ENCODE measurements at places on chromosomes 4 and X.

- DNase-seq, result no peak
These were observed 250.3 kb upstream of the FAM47A start for GRCh38 chrX:34382416-34382815.

DNA sequence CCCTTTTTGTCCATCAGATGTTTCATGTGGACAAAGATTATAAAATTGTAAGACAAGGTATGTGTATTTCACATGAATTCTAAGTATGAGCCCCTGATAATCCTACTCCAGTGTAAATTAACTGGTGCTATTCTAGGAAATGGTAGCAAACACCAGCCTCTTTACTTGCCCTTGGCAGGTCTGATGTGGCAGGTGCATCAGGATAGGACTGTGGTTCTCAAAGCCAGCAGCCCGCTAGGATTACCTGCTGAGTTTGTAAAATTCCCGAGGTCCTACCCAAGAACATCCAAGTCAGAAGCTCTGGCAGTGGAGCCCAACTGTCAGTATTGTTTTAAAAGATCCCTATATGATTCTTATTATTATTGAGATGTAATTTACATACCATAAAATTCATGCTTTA is 174.0 kb upstream of the ANXA3 start:
- no peak for DNase-seq

DNA sequence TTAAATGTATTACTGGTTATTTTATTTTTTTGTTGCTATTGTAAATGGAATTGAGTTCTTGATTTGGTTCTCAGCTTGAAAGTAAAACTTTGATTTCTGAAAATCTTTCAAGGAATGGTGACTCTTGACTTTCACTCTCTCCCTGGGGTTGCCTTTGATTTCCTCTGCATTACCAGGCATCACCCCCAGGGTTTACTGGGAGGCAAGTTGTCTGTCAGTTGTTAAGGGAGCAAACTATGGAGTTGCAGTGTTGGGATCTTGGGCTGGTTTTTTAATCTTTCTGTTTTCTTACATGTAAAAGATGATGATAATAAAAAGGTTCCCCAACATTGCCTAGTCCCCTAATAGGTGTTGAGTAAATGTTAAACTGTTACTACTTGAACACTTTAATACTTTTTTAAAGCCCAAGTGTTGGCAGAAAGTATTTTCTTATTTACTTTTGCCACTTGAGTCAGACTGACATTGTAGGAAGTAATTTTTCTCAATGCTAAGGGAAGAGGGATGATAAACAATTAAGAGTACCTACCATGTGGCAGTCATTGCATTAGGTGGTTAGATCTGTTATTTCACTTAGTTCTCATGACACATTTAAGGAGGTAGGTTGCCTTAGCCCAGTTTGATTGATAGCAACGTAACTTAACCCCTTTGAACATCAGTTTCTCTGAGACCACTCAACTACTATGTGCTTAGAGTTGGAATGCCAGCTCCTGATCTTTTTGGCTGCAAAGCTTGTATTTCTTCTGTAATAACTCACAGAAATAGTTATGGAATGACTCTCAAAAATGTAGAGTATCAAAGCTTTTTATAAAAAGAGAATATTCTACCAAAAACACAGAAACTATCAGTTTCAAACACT is 67.1 kb downstream of the DCLK2 start:
- no peak for DNase-seq

- no peak for DNase-seq
These were observed 89.8 kb downstream of the COMMD8 start for GRCh38 chr4:47373709-47374108.

GRCh38 chr4:88097781-88098180 is 60.7 kb downstream of the ABCG2 start:
- no peak for DNase-seq

- DNase-seq, result no peak
These were observed 28.9 kb upstream of the CAMK2D start for GRCh38 chr4:113790478-113790877.

Measured in stimulated activated CD4-positive, alpha-beta T cell treated with anti-CD3 and anti-CD28 coated beads, Interleukin-15, amount 100 ng/mL, for 1 hour (primary cell).